MG63 (cell line): ENCODE measurements at places on chromosomes 5 and 9. TPM values are rescaled to one million over a fixed set of nuclear protein-coding genes. Genes with fewer than 3 reads are reported as not detected.
A peak's percentile ranks its signal among the peaks of the same experiment; 100 is the strongest.

TMEM8B gene
- total RNA-seq, result 2.7 and 3.6 TPM in 2 replicates

PKD2L2 gene
- total RNA-seq, result not detected in 2 replicates

ACTL7A gene
- not detected in 2 replicates for total RNA-seq

ZNF622 gene
- 77.9 and 89.1 TPM in 2 replicates for total RNA-seq

- no peak for DNase-seq
Measured at GRCh38 chr9:88586452-88586851, 51.5 kb downstream of the NXNL2 start.

DNA sequence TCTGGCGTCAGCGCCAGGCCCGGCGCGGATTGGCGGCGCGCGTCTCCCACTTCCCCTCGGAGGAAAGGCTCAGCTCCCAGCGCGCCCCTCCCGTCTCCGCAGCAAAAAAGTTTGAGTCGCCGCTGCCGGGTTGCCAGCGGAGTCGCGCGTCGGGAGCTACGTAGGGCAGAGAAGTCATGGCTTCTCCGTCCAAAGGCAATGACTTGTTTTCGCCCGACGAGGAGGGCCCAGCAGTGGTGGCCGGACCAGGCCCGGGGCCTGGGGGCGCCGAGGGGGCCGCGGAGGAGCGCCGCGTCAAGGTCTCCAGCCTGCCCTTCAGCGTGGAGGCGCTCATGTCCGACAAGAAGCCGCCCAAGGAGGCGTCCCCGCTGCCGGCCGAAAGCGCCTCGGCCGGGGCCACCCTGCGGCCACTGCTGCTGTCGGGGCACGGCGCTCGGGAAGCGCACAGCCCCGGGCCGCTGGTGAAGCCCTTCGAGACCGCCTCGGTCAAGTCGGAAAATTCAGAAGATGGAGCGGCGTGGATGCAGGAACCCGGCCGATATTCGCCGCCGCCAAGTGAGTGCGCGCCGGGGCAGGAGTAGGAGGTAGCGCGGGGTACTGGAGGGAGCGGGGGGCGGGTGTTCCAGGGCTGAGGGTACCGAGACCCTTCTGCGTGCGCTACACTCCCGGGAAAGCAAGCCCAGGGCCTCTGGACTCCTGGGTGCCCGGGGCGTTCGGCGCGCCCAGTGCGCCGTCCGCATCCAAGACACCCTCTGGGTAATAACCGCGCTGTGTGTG lies at the start of gene MSX2:
TSS of gene MSX2 (plus strand) at position 99 of the 777 bp plus-strand sequence. CDS start at position 177, 78 bp downstream.
- DNase-seq, result peak; percentile 95

GRCh38 chr5:36403632-36404311 lies 102.1 kb upstream of the RANBP3L start:
- peak; percentile 94 for DNase-seq

DNA sequence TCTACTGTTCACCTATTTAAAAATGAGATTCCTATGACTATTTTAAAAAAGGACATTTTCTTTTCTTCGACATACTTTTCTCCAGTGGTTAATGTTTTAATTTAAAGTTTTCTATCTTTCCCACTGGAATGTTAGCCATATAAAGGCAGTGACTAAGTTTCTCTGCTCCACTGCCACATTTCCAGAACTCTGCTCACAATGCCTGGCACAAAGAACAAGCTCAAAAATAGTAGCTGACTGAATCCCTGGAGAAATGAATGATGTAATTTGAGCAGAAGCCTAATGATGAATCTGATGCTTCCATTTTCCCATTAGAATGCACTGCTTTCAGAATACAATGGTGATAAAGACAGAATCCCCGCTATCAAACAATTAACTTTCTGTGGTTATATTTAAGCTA lies 817.8 kb downstream of the MTRR start:
- DNase-seq, result peak; percentile 54

DNA sequence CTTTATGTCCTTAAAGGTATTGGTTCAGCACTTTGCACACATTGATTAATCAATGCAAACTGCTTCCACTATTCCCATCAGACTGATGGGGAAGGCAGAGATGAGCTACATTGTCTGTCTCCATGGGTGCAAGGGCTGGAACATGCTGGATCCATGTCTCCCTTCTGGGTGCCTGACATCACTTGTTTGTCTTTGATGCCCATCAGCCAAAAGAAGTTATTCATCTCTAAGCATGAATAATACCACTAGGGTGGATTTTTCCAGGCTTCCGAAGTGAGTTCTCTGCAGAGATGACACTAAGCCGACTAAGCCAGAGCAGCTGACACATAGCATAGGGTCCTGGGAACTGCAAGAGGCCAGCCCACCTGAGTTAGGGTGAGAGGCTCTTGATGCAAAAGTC lies 8.7 kb downstream of the FGF1 start:
- peak; percentile 46 for DNase-seq

DNA sequence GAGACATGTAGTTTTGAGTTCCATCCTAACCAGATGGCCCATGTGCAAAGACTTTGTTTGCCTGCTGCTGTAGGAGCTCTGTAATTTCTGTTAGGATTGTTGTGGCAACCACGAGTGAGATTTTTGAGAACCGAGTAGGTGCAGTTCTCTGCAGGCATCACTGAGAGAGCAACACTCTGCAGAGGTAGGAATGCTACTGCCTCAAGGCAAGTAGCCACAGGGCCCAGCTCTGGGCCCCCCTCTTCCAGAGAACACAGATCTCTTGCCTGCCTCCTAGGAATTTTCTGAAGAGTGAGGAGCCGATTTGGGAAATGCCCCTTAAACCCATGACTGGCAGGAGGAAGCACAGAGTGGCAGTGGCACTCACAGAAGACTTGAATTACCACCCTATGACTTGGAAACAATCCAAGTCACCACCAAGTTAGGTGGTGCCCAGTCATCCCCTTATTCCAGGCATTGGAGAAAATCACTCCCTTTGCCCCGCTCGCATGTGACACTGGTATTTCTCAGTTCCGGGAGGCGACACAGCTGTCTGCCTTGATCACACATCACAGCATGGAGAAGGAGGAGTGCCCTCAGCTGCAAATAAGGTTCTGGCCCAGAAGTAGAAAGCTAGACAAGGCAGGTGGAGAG lies 52.5 kb upstream of the SLC2A8 start:
- DNase-seq, result no peak

DNA sequence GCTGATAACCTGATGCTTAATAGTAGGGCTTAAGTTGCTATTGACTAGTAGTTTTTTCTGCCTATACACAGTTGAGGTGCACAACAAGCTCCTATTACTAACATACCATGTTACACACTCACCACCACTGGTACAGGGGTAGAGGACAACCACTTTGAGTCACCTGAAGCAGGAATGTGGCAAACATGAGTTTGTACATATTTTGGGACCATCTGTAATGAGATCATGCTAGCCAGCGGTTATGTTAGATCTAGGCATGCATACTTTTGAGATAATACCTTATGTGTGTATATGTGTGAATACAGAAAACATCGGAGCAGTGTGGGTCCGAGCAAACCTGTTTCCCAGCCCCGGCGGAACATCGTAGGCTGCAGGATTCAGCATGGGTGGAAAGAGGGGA lies 72.8 kb upstream of the NXNL2 start:
- no peak for DNase-seq
